Inflammatory macrophage treated with lipopolysaccharide for 1 hour (primary cell): ENCODE measurements at places on chromosomes 7 and 10.

- no peak for DNase-seq
Observed at GRCh38 chr7:34756691-34757090, 98.7 kb downstream of the NPSR1 start.

DNA sequence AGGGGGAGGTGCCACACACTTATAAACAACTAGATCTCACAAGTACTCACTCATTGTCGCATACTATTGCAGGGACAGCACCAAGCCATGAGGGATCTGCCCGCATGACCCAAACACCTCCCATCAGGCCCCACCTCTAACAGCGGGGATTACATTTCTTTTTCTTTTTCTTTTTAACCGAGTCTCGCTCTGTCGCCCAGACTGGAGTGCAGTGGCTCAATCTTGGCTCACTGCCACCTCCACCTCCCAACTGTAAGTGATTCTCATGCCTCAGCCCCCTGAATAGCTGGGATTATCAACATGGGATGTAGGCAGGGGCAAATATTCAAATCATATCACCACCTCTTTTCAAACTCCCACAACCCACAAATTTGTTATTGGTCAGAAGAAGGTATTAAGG is 76.7 kb downstream of the SKAP2 start:
- no peak for DNase-seq

GRCh38 chr10:100728928-100729861 is 16.2 kb upstream of the PAX2 start:
- DNase-seq, result no peak

- no peak for DNase-seq
Observed at GRCh38 chr10:44426247-44427034, 41.5 kb upstream of the CXCL12 start.

GRCh38 chr7:22727714-22728035 is 675 bp downstream of the IL6 start:
- no peak for DNase-seq

- no peak for DNase-seq
Observed at GRCh38 chr10:79178070-79178576, 109.4 kb downstream of the ZMIZ1 start.
